ENCODE measurements at places on chromosomes 3 and 15.

GRCh38 chr15:61084944-61085367 lies 144.1 kb downstream of the RORA start:
- DNase-seq: peak; percentile 15

DNA sequence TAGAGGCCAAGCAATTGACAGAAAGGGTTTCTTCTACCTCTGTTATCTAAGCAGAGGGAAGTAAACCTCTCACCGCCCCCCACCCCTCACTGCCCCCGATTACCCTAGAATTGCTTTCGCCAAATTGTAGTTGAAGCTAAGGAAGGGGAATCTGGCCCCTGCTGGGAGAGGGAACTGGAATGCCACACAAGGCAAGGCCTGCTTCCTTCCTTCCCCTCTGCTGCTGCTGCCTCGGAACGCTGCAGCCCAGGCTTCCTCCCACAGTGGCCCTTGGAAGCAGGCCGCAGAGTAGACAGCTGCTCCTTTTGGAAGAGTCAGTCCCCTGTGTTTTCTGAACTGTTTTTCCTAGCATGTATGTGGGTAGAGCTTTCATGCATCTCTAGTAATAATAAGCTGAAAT lies 21.6 kb downstream of the RLBP1 start:
- DNase-seq: peak; percentile 32

GRCh38 chr15:65331811-65332210 lies 27.3 kb downstream of the RNU5B-1 start:
- DNase-seq: no peak

- DNase-seq: no peak
These were observed 55.4 kb downstream of the ASTE1 start for GRCh38 chr3:130971208-130971607.
